Karpas-422 (cell line): ENCODE measurements at places on chromosomes 3 and 15. TPM values are rescaled to one million over a fixed set of nuclear protein-coding genes. Genes with fewer than 3 reads are reported as not detected.

- H3K4me1 ChIP-seq = peaks cover 9% of the 10 kb centered on the region
- H3K36me3 ChIP-seq = no peaks in the 10 kb centered on the region
- H3K27me3 ChIP-seq = no peaks in the 10 kb centered on the region; the same call in 1 of the 2 replicates
- no peak overlapping the region for H3K27ac ChIP-seq
- no peak overlapping the region for H3K4me3 ChIP-seq
- DNase-seq = no peak
These were observed 358.3 kb downstream of the NEK10 start for GRCh38 chr3:27010834-27011233.

DNA sequence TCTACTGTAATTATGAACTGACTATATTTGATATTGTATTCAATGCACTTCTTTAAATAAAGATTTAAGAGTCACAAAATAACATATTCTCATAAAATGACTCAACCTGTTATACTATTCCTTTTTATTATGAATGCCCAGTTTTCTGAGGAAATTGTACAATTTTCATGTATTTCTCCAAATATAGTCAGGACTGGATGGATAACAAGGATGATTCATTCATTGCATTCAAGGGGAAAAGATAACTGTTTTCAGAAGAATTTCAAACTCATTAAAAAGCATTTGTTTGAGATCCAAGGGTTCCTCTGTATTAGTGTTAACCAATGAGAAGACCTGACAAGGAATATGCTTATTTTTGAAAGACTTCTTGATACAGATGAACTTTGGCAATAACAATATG lies 163.7 kb downstream of the MEIS2 start:
- DNase-seq = no peak
- H3K27ac ChIP-seq = no peak overlapping the region
- H3K27me3 ChIP-seq = no peaks in the 10 kb centered on the region
- peaks cover 9% of the 10 kb centered on the region; the same call in 1 of the 2 replicates for H3K36me3 ChIP-seq

DNA sequence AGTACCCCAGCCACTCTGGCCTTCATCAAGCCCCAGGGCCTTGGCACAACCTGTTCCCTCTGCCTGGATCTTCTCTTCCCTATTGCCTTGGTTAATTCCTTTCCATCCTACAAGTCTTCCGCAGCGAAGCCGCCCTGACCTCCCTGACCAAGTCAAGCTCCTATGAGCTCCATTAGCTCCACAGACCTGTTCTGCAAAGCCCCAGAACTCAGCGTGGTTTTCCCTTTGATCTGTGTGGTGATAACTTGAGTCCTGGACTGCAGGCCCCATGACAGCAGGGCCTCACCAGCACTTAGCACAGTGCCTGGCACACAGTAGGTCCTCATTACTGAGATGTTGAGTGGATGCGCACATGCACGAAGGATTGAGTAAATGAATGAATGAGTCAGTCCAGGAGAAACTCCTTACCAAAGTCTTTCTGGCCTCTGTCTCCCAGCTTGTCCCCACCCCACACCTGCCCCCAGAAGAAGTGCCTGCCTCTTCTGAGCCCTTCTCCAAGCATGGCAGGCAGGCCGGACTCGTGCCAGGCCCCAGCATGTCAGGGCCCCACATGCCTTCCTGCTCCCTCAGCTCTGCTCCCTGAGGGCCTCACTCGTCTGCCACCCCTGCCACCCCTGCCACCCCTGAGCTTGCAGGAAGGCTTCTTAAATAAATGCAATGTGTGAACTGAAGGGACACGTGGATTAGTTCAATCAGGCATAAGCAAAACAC lies 6.3 kb downstream of the ANPEP start:
- H3K36me3 ChIP-seq = no peaks in the 10 kb centered on the region
- H3K4me1 ChIP-seq = no peaks in the 10 kb centered on the region
- H3K27me3 ChIP-seq = no peaks in the 10 kb centered on the region
- no peak overlapping the region for H3K27ac ChIP-seq
- DNase-seq = no peak

- no peak overlapping the region for H3K4me3 ChIP-seq
- DNase-seq = no peak
- H3K27ac ChIP-seq = no peak overlapping the region
- H3K4me1 ChIP-seq = no peaks in the 10 kb centered on the region
These were observed 24.0 kb downstream of the PLSCR5 start for GRCh38 chr3:146581080-146581601.

GRCh38 chr3:123668906-123669305 lies 84.1 kb upstream of the HACD2 start:
- DNase-seq = no peak
- H3K36me3 ChIP-seq = no peaks in the 10 kb centered on the region
- H3K4me1 ChIP-seq = no peaks in the 10 kb centered on the region
- H3K27me3 ChIP-seq = no peaks in the 10 kb centered on the region
- no peak overlapping the region for H3K4me3 ChIP-seq

DNA sequence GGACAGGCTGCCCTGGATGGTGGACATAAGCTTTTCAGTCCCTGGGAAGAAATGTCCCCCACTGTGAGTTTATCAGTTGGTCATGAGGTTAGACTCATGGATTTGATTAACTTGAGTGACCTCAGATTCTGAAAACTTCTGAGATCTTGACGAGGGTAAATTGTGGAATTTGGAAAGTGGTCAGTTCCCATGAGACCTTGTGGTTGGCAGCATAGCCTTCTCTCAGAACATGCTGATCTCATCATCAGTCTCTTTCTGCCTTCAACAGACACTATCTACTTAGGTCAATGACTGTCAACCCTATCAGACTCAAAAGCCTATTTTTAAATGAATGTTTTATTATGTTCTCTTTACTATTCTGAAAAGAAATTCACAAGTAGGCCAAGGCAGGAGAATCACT lies 45.6 kb upstream of the NDUFB4 start:
- no peak for DNase-seq
- no peaks in the 10 kb centered on the region for H3K4me1 ChIP-seq
- no peak overlapping the region for H3K27ac ChIP-seq
- H3K36me3 ChIP-seq = no peaks in the 10 kb centered on the region

GRCh38 chr3:4856986-4857385 lies 122.3 kb upstream of the BHLHE40 start:
- H3K4me3 ChIP-seq = no peak overlapping the region
- no peak overlapping the region for H3K27ac ChIP-seq
- H3K27me3 ChIP-seq = no peaks in the 10 kb centered on the region
- peaks cover 3% of the 10 kb centered on the region; the same call in 1 of the 2 replicates for H3K4me1 ChIP-seq
- no peaks in the 10 kb centered on the region for H3K36me3 ChIP-seq

DNA sequence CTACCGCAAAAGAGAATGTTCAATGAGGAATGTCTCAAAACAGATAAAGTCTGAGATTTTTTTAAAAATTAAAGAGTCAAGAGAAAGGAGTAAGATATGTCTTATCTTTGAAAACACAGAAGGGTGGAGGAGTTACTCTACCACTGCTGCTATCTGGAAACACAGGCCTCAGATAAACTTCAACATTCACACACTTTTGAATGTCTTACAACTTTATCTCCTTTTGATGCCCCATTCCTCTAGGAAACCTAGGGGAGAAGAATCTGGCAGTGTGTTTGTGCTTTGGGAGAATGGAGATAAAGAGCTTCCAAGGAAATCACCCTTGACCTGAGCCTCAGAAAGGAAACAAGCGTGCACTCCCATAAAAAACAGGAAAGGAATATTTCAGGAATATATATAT lies 468.2 kb downstream of the PLOD2 start:
- no peak overlapping the region for H3K4me3 ChIP-seq
- H3K4me1 ChIP-seq = no peaks in the 10 kb centered on the region
- no peaks in the 10 kb centered on the region for H3K36me3 ChIP-seq

DNA sequence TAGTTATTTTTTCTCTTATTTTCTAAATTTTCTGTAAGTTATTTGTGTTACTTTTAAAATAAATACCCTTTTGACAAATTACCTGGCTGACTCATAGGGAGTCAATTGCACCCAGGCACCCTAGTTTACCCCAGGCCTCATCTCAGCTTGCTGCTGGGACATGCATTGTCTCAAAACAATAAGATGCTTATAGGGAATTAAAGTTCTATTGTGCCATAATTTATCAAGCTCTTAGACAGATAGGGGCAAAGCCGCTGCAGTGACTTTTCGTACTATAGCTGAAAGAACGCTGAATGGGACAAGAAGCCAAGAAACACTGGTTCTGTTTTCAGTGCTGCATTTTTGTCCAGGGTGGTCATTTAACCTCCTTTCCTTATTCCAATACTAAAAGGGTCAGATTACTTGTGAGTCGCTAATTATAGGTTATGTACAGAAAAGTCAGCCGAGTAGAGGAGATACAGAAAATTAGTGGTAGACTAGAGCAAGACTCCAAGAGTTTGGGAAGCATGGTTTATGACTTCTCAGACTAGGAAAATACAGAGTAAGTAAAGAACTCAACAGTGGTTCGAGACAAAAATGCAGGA lies 50.3 kb downstream of the EXD1 start:
- no peak overlapping the region for H3K4me3 ChIP-seq
- H3K27me3 ChIP-seq = no peaks in the 10 kb centered on the region
- H3K4me1 ChIP-seq = no peaks in the 10 kb centered on the region
- no peak for DNase-seq
- H3K27ac ChIP-seq = no peak overlapping the region
- H3K36me3 ChIP-seq = no peaks in the 10 kb centered on the region

GRCh38 chr15:81001152-81002008 lies 657 bp downstream of the TLNRD1 start:
- H3K4me1 ChIP-seq = peaks cover 21% of the 10 kb centered on the region
- H3K4me3 ChIP-seq = peak overlapping the region; percentile 83
- DNase-seq = peak; percentile 67
- H3K27ac ChIP-seq = no peak overlapping the region

GRCh38 chr3:150220041-150220440 lies 188.1 kb upstream of the TSC22D2 start:
- H3K27ac ChIP-seq = peak overlapping the region; percentile 87
- H3K27me3 ChIP-seq = no peaks in the 10 kb centered on the region
- H3K36me3 ChIP-seq = no peaks in the 10 kb centered on the region; the same call in 1 of the 2 replicates
- H3K4me1 ChIP-seq = peaks cover 75% of the 10 kb centered on the region

DNA sequence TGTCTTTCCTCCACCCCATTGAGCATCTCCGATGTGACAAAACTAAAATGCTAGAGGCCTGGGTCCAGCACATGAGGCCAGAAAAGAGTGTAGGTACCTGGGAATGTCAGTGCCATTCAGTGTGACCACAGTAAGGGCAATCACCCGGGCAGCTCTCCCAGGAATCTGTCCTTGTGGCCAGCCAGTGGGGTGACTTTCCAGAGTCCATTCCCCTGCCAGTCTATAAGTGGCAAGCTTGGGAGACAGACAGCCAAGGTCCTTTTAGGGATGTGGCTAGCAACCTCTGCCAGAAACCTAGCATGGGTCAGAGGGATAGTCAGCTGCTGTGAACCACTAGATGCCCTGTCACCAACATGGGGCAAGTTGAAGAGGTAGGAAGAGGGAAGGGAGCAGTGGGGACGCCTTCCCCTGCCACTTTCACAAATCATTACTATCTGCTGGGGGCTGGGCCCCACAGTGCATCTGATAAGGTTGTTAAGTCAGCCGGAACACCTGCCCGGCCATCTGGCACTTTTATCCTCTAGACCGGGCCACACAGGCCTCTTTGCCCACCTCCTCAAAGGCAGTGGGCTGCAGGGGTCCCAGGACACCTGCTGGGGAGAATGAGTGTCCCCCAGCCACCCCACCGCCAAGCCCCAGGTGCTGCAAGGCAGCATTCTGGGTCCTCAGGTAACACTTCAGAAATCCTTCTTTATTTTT lies 24.8 kb upstream of the DET1 start:
- DNase-seq = no peak
- no peak overlapping the region for H3K27ac ChIP-seq
- no peak overlapping the region for H3K4me3 ChIP-seq

GRCh38 chr3:107498646-107499045 lies 24.1 kb upstream of the BBX start:
- H3K27me3 ChIP-seq = no peaks in the 10 kb centered on the region
- no peak overlapping the region for H3K27ac ChIP-seq
- no peak overlapping the region for H3K4me3 ChIP-seq
- no peak for DNase-seq
- H3K4me1 ChIP-seq = no peaks in the 10 kb centered on the region

DNA sequence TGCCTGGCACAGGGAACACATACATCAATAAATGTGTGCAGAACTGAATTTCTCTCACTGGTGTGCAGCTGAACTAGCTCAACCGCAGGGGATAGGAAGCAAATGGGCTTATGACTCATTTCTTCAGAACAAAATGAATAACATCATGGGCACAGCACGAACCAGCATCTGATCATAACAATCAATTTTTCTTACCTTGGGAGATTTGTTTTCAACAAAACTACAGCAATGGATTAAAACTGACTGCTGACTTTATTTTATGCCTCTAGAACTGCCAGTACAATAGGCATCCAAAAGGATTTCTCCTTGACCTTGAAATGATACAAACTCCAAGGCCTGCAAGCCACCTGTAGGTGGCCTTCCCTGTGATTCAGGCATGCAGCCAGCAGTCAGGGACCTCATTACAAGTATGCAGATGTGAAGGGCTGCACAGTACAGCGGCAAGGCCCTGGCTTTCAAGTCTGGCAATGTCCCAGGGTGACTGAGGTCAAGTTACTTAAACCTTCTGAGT lies 26.1 kb downstream of the TAMM41 start:
- DNase-seq = no peak
- H3K27me3 ChIP-seq = no peaks in the 10 kb centered on the region
- H3K4me1 ChIP-seq = no peaks in the 10 kb centered on the region
- H3K27ac ChIP-seq = no peak overlapping the region
- no peak overlapping the region for H3K4me3 ChIP-seq

GRCh38 chr3:153961494-153961893 lies 159.7 kb upstream of the ARHGEF26 start:
- no peak for DNase-seq
- H3K27me3 ChIP-seq = no peaks in the 10 kb centered on the region
- no peak overlapping the region for H3K27ac ChIP-seq
- no peaks in the 10 kb centered on the region for H3K36me3 ChIP-seq
- H3K4me3 ChIP-seq = no peak overlapping the region

DNA sequence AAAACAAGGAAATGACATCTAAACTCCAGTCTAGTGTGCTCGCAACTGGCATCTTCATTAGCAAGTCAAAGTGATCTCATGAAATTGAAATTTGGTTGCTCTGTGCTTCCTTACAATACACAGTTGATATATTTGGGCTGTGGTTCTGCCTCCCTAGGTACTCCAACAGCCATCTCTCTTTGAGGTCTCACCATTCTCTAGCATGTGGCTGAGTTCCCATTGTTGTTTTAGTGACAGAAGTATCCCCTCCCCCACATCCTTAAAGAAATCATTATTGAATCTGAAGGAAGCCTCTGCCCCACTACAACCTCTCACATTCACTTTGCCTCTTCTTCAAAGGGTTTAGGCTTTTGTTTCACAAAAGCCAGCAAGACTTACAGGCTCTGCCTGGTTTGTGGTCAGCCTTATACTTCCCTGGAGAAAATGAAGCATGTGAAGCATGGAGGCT lies 516.5 kb downstream of the NLGN1 start:
- H3K36me3 ChIP-seq = no peaks in the 10 kb centered on the region
- no peaks in the 10 kb centered on the region for H3K4me1 ChIP-seq
- no peak overlapping the region for H3K4me3 ChIP-seq
- DNase-seq = no peak

GRCh38 chr15:52505151-52505550 lies 23.5 kb downstream of the MYO5A start:
- no peak overlapping the region for H3K4me3 ChIP-seq
- peaks cover 60% of the 10 kb centered on the region for H3K4me1 ChIP-seq
- no peak for DNase-seq
- H3K27ac ChIP-seq = no peak overlapping the region

GOLGA8H gene
- total RNA-seq = not detected in 2 replicates

DZIP1L gene
- total RNA-seq = not detected in 2 replicates

EHHADH gene
- total RNA-seq = not detected in 2 replicates

DNASE1L3 gene
- not detected in 2 replicates for total RNA-seq

ADAMTS7 gene
- total RNA-seq = 0.29 and 0.75 TPM in 2 replicates

SLC22A14 gene
- total RNA-seq = not detected in 2 replicates

FSD2 gene
- 0.67 TPM in 1 of 2 replicates, not detected in the other for total RNA-seq

MRPL3 gene
- total RNA-seq = 150 and 156 TPM in 2 replicates

PRSS50 gene
- not detected in 2 replicates for total RNA-seq

EDC3 gene
- total RNA-seq = 14.7 and 19.9 TPM in 2 replicates

PTH1R gene
- total RNA-seq = not detected in 2 replicates

CHDH gene
- not detected in 2 replicates for total RNA-seq
